ENCODE measurements at places on chromosomes 11 and 22.

DNA sequence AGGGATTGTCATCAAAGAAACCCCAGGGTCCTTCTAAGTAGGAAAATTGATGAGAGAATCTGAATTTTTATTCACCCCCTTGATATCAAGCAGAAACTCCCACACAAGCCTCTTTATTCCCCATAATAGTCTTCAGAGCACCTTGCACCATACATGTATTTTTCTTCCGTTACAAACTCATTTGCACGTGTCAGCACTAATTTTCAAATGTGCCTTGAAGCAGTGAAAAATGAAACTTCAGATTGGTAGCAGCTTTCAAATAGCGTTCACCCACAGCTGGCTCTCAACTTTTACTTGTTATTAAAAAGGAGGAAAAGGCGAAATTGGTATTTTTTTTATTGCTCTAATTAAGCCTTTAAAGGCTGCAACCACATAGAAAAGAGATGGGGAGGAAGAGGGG is 343.0 kb upstream of the TENM4 start:
- no peak for DNase-seq

- peak; percentile 70 for DNase-seq
Measured at GRCh38 chr11:120184371-120184945, 26.4 kb upstream of the OAF start.

GRCh38 chr11:128796270-128796669 is 70.8 kb downstream of the KCNJ1 start:
- DNase-seq = no peak

- DNase-seq = peak; percentile 59
Measured at GRCh38 chr11:123103326-123103980, 41.5 kb upstream of the HSPA8 start.

- no peak for DNase-seq
Measured at GRCh38 chr11:125408311-125408711, 87.8 kb downstream of the FEZ1 start.

- peak; percentile 33 for DNase-seq
Measured at GRCh38 chr11:36012455-36012854, 68.6 kb downstream of the LDLRAD3 start.

DNA sequence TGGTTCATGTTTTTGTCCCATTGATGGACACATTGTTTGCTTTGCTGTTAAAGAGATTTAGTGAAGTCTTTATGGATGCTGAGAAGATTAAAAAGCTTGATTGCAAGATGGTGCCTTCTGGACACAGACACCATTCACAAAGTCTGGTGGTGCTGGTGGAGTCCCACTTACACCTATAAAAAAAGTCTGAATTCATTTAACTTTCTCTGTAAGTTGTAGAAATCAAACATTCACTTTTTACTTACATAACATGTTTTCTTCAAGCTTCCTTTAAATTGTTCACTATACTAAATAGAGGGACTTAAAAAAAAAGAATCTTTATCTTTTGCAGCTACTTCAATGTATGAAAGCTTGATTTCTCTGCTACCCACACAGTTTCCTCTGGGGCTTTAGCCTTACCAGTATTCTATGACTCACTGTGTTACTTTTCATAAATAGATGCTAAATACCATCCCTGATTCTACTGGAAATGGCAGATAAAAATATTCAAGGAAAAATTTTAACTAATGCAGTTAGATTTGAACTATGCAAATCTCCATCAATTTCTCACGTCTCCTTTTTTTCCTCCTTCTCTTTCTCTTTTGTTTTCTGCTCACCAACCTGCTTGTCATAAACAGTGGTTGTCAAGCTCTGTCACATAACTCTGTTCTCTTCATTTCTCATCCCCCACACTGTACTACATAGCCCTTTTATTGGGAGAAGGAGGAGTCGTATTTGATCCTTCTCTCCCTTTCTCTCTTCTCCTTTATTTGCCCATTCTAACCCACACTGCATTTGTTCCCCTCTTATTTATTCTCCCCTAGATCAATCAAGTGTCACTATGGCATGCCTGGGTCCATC is 89.7 kb downstream of the FAM76B start:
- no peak for DNase-seq

DNA sequence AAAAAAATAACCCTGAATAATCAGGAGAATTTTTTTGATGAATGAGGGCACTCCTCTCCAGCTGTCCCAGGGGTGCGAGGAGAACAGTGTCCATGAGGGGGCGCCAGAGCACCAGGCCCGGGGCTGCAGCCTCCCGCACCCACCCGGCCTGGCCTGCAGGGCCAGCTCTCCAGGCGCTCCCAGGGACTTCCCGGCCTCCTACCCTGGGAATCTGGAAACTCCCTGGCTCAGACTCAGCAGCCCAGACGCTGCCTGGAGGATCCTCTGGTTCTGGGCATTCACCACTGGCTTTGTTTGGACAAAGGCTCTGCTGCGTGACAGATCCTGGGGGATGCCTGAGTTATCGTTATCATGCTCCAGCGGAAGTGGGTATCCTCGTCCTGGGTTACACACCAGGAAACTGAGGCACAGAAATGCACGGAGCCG is 31.0 kb downstream of the MCM5 start:
- DNase-seq = peak; percentile 69

DNA sequence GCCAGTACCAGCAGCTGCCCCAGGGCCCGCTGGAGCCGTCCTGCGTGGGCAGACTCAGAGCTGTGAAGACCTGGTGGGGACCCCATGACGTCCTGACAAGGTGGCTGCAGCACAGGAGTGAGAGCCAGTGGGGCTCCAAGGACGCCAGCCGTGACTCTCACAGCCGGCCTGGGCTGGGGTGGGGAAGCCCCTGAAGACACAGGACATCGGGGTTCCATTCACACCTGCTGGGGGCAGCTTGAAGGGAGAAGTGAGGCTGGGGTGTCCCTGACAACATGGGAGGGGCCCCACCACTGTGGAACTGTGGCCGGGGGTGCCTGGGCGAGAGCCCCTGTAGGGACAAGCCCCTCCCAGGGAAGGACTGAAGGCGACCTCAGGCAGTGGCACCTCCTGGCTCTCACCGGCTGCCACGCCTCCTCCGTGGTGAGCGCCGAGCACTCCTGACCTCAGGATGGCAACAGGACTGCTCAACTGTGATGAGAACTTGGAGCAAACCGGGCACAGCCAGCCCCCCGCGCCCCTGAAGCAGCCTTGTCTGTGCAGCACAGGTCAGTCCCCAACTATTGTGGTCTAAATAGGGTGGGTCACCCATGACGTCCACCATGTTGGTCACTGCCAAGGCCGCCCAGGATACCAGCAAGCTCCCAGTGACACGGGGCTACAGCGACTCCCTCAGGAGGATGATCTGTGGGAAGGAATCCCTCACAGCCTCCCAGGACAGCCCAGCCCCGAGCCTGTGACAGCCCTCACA is 22.7 kb upstream of the IL17REL start:
- no peak for DNase-seq

DNA sequence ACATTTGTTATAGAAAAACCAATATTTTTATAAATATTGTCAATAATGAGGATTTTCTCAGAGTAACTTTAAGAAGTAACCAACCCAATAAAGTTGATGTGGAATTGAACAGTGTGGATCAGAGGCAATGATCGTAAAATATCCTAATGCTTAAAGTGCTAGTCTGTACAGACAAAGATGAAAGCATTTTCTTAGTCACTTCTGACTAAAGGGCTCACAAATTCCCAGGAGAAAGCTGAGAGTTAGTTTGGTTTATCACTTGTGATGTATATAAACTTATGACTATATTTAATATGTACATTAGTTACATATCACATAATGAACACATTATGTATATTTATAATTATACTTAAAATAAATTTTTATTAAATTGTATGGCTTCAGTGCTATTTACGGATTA is 25.4 kb upstream of the DDI1 start:
- DNase-seq = no peak

- no peak for DNase-seq
Measured at GRCh38 chr11:102361086-102362031, 14.3 kb downstream of the BIRC2 start.

DNA sequence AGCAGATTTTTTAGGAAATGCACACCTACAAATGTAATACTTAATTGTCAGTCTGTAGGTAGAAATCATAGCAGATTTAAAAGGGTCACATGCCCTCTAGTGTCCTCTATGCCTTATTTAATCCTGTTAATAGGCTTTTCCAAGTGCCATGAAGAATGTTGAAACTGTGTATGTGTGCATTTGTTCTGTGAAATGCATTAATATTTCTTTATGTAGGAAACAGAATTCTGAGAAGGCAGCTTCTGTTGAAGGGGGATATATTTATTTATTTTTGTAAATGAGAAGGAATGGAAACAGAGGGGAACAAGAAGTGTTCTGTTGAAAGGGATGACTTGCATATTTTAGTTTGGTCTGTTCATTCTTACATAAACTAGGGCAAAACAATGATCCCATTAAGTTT is 51.0 kb downstream of the SVIP start:
- no peak for DNase-seq

GRCh38 chr11:6617315-6617781 is 1.9 kb downstream of the TPP1 start:
- no peak for DNase-seq

DNA sequence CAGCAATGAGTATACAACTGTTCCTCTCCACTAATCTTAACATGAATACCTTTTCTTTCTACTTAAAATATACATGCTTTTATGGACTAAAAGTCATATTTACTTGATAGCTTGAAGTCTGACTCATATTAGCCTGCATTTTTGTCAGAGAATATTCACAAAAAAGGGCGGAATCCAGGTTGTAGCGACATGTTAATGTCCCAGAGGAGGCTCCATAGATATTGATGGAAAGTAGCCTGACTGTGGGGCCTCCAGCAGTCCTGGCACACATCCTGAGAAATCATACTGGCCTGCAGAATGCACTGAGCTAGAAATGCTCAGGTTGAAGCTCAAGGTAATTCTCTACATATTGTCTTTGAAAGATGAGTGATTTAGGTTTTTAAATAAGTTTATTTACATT is 1051.1 kb downstream of the NTM start:
- DNase-seq = no peak

DNA sequence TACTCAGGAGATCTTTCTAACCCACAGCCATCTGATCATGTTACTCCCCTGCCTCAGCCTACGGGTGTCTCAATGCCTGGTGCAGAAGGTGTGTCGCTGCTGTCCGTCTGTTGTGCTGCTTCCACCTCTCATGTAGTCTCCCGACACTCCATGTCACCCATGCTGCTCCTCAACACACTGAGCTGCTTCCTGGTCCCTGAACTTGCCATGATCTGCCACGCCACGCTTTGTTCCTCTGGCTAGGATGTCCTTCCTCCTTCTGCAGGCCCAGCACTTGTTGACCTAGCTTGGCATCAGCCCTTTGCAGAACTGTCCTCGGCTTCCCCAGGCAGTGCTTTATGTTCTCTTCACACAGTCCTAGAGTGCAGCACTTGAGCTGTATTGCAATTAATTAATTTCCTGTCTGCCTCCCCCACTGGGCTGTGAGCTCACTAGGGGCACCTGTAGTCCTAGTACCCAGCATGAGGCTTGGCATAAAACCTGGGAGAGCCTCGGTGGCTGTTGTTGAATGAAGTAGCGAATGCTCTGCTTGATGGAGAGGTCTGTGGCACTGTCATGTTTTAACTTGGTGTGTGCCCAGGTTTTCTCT is 9.5 kb downstream of the GTPBP1 start:
- no peak for DNase-seq

DNA sequence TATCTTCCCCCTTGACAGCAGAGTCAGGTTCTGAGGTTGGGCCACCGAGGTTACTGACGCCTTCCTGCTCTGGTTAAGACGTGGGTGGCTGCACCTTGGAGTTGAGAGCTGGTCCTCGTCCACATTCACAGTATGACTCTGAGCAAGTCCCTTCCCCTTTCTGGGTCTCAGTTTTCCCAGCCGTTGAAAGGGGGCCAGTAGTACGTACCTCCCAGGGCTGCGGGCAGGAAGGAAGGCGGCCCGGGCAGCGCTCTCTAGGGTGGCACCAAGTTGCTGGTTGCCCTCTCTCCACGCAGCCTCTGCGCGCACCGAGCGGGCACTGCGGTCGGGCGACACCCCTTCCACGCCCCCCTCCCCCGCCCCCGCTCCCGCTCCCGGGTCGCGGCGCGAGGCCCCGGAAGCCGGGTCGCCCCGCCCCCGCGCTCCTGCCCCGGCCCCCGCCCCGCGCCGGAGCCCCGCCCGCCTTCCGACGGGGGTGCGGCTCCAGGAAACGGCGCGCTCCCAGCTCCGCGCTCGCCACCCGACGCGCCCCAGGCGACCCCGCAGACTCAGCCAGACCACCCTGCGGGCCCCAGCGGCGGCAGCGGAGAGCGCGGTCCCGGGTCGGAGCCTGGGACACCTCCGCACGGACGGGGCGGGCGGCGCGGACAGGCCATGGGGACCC is at the start of gene EHBP1L1:
EHBP1L1 (plus strand) TSS at position 486 of the 664 bp plus-strand sequence. CDS start 250 bp downstream, outside the sequence.
- no peak for DNase-seq

GRCh38 chr11:73961321-73961720 is 10.5 kb downstream of the DNAJB13 start:
- no peak for DNase-seq

- no peak for DNase-seq
Measured at GRCh38 chr11:69860796-69861445, 41.7 kb upstream of the FGF3 start.

GRCh38 chr11:6566704-6567370 is 36.6 kb downstream of the RRP8 start:
- no peak for DNase-seq

- no peak for DNase-seq
Measured at GRCh38 chr22:46068593-46069491, 81.5 kb upstream of the PPARA start.

DNA sequence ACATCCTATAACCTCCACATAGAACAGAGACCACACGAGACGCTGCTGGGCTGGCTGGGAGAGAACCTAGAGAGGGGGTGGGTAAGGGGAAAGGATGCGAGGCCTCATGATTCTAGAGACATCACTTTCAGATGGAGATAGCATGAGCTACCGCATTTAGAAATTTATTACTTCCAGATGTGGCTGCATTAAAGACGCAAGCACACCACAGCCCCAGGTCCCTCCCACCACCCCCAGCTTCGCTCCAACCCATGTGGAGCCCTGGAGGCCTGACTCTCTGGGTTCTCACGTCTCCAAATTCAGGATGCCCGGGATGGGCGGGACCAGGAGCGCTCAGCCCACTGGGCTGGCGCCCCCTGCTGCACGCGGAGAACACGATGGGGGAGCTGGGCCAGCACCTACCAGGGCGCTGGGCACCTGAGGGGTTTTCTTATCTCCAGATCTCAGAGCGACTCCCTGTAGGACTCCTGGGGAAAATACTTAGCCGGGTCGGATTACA is 13.6 kb downstream of the MRPL21 start:
- peak; percentile 49 for DNase-seq

- no peak for DNase-seq
Measured at GRCh38 chr11:120029321-120029720, 108.6 kb downstream of the TRIM29 start.

- DNase-seq = no peak
Measured at GRCh38 chr22:23877566-23877965, 16.6 kb upstream of the MIF start.

- no peak for DNase-seq
Measured at GRCh38 chr11:65321076-65321475, 6.4 kb downstream of the CDC42EP2 start.

DNA sequence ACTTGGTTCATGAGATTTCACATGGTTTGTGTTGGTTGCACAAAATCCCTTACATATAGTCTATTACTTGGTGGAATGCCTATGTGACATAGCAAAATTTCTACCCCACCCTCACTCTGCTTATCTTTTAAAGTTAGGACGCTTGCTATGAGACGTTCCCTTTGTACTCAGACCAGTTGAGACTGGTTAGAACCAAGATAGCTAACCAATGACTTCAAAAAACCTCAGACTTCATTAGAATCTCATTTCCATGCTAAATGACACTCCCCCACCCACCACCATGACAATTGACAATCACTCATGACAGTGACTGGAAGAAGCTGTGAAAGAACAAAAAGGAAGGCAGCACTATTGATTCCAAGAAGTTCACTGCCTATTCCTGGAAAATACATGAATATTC is 313.6 kb downstream of the ETS1 start:
- no peak for DNase-seq

Data from tibial nerve (tissue), 4 donors.